Hepatocyte (in vitro differentiated cells): ENCODE measurements at places on chromosomes 16 and 17. TPM values are rescaled to one million over a fixed set of nuclear protein-coding genes. Genes with fewer than 3 reads are reported as not detected.

DNA sequence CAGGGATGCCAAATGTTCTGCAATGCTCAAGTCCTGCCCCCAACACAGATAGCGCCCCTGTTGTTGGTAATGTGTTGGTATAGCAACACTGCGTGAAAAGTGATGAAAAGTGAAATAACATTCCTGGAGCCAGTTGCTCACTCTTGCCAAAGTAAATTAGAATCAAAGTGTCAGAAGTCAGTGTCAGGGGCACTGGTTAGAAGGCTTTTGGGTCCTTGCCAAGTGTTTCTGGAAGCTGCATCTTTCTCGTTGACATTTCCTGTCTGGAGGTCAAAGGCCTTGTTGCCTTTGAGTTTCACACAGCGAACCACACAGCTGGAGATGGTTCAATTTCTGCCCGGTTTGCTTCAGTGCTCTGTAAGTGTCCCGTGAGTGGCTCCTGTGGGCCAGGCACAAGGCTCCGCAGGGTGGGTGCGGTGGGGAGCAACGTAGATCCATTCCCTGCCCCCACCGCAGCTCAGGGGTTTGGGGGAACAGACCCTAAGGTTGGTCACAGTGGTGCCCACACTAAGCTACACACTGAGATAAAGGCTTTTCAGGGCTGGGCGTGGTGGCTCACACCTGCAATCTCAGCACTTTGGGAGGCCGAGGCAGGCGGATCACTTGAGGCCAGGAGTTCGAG lies 3.6 kb upstream of the SLC16A5 start:
- DNase-seq = peak; percentile 67

CCDC200 gene
- not detected in 2 replicates for total RNA-seq

- DNase-seq = no peak
These were observed 191.3 kb downstream of the NTN1 start for GRCh38 chr17:9212376-9213302.

- no peak for DNase-seq
These were observed 62.3 kb downstream of the SSH2 start for GRCh38 chr17:29867643-29868181.

DNA sequence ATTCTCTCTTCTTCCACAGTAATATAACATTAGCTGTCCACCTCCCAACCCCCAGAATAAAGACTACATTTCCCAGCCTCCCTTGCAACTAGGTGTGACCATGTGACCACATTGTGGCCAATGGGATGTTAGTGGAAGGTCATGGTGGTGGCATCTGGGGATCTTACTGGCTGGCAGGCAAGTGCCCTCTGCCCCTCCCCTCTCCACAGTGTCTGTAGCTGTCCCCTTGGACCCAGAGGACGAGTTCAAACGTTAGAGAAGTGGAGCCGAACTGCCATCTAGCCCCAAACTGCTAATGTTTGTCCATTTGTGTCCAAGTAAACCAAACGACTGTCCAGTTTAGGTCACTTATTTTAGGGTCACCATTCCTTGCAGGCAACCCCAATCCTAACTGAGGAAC lies 26.6 kb upstream of the KCNG4 start:
- peak; percentile 77 for DNase-seq

DNA sequence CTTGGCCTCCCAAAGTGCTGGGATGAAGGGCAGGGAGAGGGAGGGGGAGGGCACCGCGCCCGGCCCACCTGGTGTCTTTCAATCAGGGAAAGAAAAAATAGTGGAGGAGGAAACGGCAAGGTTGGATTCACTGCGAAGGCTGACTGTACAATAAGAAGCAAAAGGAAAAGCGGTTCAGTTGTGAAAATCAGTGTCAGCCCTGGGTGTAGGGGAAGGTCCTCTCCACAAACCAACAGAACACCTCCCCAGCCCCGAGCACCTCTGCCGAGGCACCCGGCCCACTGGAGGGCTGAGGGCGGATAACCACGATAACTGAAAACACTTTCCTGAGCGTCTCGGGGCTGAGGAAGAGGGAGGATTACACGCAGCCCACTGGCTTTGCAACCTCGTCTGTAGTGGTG lies 1.4 kb upstream of the SPG7 start:
- no peak for DNase-seq

SPATA32 gene
- not detected in 2 replicates for total RNA-seq

CNGB1 gene
- not detected in 2 replicates for total RNA-seq

GRCh38 chr17:81228420-81228819 lies 5.7 kb upstream of the CEP131 start:
- DNase-seq = no peak
